ENCODE measurements at places on chromosomes 2 and 18.

GRCh38 chr2:211881449-211881848 is 657.2 kb downstream of the ERBB4 start:
- DNase-seq: no peak

GRCh38 chr2:170201275-170201674 is 23.3 kb downstream of the MYO3B start:
- no peak for DNase-seq

- no peak for DNase-seq
Observed at GRCh38 chr2:179745635-179746256, 115.7 kb downstream of the ZNF385B start.

GRCh38 chr2:167935803-167936110 is 311.6 kb downstream of the STK39 start:
- DNase-seq: no peak

- DNase-seq: peak; percentile 23
Observed at GRCh38 chr2:8677646-8678592, 3.9 kb upstream of the ID2 start.

GRCh38 chr2:149627111-149627801 is 39.7 kb upstream of the MMADHC start:
- DNase-seq: peak; percentile 12

- DNase-seq: no peak
Observed at GRCh38 chr18:68024716-68025115, 508.2 kb upstream of the DSEL start.

DNA sequence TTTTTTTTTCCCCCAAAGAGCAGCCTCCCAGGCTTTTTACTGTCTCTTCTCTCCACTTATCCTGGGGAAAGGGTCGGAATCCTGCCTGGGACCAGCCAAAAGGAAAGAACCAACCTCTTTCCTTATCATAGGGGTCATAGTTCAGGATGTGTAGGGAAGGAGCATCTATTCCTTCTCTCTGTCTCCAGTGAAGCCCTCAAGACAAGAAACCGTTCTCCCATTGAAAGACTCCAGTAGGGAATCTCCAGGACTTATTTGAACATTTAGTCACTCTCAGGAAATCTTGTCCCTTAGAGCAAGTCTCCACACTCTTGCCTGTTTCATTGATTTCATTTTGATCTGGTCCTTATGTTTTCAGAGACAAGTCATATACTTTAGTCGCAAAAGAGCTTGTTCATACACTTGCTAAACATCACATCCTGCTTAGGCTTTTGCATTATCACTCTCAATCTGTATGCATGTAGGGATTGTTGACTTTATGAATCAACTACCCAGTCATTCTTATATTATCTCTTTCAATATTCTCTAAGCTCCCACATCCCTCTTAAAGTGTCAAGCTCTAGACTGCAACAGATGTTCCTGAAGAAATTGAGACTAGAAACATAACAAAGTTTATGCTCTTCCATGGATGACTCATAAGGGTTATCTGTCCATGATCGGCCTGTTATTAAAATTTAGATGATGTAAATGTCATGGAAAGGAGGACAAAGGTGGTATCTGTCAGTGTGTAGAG is 116.2 kb upstream of the ST6GAL2 start:
- DNase-seq: no peak

DNA sequence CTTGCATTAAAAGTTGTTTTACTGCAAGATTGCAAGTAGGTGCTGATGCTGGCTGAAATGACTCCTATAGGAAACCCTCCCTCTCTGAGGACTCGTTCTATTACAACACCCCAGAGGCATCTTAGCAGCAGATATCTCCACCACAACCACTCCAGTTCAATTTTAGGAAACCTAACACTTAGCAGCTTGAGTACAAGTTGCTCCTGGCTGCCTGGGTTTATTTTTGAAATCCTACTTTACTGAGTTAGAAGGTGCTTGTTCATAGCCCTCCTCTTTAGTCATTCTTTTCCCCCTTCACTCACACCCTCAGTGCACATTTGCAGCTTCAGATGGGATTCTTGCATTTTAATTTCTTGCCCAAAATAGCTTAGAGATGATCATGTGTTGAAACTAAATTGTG is 111.5 kb downstream of the MTCL1 start:
- no peak for DNase-seq

- peak; percentile 37 for DNase-seq
Observed at GRCh38 chr2:3535794-3536681, 16.7 kb upstream of the ADI1 start.

DNA sequence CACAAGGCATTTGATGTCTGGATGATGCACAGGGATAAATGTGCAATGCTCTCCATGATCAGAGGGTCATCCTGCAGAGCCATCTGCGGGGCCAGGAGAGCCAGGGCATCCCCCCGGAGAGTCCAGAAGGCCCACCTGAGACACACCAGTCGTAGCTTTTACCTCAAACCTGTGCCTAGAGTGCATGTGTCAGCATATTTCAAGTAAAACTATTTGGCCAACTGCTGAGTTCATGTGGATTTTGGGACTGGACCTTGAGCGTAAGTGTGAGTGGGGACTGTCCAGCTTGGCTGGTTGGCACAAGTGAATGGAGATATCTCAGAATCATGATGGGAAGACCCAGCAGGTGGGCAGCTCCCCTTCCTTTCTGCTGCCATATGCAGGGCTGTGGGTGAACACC is 147.8 kb upstream of the TPO start:
- DNase-seq: no peak

All from suppressor macrophage treated with lipopolysaccharide for 4 hours (primary cell).